Amniotic stem cell (primary cell): ENCODE measurements at places on chromosomes 4 and X.
A peak's percentile ranks its signal among the peaks of the same experiment; 100 is the strongest.

DNA sequence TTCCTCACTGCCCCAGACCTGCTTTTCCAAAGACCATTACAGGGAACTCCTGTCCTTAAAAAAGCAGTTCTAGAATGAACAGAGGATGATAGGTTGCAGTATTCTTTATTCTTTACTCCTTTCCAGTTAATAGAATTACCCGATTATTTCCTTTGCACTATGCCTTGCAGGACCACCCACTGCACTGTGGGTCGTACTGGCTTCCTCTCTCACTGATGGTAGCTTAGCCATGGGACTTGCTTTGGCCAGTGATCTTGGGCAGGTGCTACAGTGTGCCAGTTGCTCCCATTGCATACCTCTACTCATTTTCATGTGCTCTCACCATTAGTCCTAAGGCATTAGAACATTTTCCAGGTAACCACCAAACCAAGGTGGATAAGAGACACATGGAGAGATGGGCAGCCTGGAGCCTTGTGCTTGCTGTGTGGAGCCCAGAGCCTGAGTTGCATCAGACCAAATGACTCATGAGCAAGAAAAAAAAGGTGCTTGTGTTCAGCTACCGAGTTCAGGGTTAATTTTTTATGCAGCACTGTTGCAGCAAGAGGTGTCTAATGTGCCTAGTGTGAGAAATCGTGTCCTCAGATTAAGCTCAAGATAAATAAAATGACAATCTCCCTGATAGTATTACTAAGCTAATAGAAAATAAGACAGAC lies 7.6 kb upstream of the UNC5C start:
- no peak for DNase-seq

GRCh38 chr4:104907074-104907649 lies 239.5 kb upstream of the TET2 start:
- no peak for DNase-seq

DNA sequence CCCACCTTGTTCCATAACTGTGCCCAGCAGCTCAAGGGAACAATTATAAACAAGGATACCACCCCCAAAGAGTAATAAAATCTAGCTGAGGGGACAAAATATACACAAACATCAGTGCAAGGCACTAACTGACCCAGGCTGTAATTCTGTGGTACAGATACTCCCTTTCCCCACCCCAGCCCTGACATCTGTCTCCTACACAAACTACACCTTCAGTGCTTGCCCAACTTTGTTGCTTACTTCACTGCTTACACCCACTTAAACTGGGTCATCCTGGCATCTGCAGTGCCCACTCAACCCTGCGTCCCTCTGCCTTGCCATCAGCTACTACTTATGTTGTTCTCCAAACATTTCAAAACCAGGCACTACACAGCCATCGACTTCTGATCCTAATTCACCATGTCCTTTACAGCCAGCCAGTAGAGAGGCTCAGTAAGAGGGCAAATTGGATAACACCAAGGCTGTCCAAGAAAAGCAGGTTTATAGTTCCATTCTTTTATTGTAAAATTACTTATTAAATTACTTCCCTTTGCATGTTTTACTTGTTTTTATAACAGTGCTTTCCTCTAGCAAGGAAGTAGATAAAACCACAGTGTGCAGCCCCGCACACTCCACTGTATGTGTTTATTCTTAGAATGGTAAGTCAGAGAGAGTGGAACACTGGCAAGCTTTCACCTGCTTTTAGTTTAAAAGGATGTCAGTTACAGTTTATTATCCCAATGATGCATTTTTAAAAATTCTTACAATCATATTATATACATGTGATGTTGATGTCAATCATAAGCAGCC lies 149.6 kb downstream of the INPP4B start:
- DNase-seq, result no peak

GRCh38 chr4:19425146-19425545 lies 826.6 kb upstream of the SLIT2 start:
- DNase-seq, result no peak

GRCh38 chr4:26611885-26612284 lies 28.0 kb downstream of the TBC1D19 start:
- no peak for DNase-seq

DNA sequence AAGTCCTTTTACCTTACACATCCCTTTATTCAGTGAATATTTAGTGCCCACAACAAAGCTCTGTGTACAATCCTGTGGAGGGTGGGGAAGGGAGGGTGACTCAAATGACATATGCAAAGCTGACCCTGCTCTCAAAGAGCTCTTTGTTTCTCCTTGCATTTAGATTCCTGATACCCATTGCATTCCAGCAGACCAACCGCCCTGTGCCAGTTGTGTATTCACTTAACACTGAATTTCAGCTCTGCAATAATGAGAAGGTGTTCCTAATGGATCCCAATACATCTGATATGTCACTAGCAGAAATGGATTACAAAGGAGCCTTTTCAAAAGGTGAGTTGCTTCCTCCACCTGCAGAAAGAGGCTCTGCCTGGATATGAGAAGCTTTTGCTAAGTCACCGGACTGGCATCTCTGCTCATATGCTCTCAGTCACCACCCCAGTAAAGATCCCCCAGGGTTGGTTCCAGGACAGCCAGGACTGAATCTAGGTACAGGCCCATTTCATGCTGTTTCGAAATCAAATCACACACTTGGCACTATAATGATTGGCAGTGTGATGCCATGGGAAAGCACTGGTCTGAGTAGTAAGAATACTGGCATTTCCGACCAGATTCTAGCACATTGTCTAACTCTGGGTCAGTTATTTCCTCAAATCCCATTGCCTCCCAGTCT lies 17.1 kb upstream of the ANXA3 start:
- DNase-seq, result no peak

DNA sequence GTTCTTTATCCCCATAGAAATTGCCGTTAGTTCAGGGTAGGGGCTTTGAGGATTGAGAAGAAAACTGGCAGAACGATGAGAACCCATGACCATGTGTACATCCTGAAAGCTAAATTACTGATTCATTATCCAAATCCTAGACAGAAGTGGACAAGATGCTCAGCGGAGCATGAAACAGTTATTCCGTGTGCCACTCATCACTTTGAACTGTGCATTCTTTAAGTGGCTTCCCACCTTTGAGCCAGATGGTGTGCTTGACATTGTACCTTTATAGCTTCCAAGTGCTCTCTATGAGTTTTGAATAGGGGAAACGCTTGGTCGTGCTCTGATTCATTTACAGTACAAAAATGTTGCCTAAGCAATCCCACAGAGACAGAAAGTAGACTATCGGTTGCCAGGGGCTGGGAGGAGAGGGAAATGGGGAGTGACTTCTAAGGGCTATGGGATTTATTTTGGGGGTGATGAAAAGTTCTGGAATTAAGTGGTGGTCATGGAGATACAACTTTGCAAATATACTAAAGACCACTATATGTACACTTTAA lies 100.0 kb downstream of the DOCK11 start:
- no peak for DNase-seq

GRCh38 chrX:24426921-24427746 lies 38.0 kb upstream of the PDK3 start:
- no peak for DNase-seq

- DNase-seq, result no peak
Measured at GRCh38 chrX:8140986-8141744, 29.9 kb downstream of the VCX2 start.

DNA sequence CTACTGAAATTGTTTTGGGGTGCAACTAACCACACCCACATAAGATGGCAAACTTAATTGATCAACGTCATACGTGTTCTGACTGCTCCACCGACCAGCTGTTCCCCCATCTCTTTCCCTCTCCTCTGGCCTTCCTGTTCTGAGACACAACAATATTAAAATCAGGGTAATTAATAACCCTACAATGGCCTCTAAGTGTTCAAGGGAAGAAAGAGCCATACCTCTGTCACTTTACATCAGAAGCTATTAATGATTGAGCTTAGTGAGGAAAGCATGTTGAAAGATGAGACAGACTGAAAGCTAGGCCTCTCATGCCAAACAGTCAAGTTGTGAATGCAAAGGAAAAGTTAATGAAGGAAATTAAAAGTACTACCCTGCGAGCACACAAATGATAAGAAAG lies 173.9 kb upstream of the FTHL17 start:
- DNase-seq, result no peak

DNA sequence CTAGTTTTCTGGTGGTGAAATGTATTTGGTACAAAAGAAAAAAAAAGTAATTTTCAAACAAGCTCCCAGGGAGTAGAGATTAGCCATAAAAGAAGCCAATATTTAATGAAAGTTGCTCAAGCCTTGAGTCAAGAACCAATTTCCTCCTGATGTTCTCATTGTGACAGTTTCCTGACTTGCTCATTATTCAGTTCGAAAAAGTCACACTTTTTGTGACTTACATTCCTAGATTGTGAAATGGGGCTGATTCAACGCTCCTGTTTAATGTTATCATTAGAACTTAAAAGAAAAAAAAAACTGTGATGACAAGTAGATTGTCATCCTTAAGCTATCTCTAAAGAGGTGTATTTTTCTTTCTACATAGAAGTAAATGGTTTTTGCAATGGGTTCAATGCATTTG lies 122.6 kb upstream of the BMPR1B start:
- no peak for DNase-seq

- no peak for DNase-seq
Measured at GRCh38 chr4:36138220-36138619, 106.1 kb downstream of the ARAP2 start.

- DNase-seq, result no peak
Measured at GRCh38 chr4:86918539-86919072, 16.2 kb upstream of the AFF1 start.

GRCh38 chrX:71283403-71284143 lies at the start of gene NONO:
NONO (plus strand) TSS chrX:71283635; CDS start chrX:71290638, 7,003 bp downstream.
- DNase-seq, result peak; percentile 87

GRCh38 chr4:134865675-134866074 lies 664.1 kb upstream of the PABPC4L start:
- DNase-seq, result no peak

- peak; percentile 13 for DNase-seq
Measured at GRCh38 chr4:82360298-82361177, 13.3 kb downstream of the HNRNPD start.

DNA sequence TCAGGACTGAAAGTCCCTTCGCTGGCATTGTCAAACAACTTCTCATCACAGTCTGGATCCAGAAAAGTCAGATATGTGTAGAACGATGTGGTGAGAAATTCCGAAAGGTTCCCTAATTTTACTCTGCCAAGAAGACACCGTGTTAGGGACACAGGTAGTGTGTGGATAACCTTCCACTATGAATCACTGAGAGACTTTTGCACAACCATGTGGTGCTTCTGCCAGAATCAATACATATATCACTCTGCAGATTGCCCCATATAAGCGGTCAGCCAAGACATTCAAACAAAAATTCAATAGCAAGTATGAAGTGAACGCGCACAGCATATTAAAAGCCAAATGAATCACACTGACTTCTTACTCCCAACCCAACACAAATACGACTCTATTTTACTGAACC lies 63.8 kb downstream of the PHKA2 start:
- no peak for DNase-seq

DNA sequence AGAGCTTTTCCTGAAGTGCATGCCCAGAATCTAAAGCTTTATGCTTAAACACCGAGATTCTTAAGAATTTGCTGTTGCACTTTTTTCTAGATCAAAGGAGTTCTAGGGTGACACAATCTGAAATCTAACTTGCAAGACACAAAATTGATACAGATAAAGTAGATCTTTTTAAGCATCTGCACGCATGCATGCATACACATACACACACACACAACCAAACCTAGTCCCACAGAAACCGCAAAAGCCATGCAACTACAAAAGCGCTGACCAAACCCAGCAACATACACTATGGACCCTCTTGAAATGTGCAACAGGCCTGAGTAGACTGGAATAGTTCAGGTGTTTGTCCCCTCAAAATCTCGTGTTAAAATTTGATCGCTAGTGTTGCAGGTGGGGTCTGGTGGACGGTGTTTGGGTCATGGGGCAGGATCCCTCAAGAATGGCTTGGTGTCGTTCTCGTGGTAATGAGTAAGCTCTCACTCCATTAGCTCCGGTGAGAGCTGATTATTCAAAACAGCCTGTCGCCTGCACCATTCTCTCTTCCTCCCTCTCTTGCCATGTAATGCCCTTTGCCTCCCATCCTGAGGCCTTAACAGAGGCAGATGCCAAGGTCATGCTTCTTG lies 52.7 kb downstream of the IRF2 start:
- DNase-seq, result no peak

- DNase-seq, result no peak
Measured at GRCh38 chr4:151679231-151679630, 81.6 kb downstream of the GATB start.

- DNase-seq, result no peak
Measured at GRCh38 chr4:110615353-110616237, 7.3 kb downstream of the PITX2 start.

GRCh38 chr4:101660607-101661006 lies 129.9 kb upstream of the BANK1 start:
- DNase-seq, result no peak

GRCh38 chr4:113349430-113349829 lies 300.0 kb downstream of the ANK2 start:
- no peak for DNase-seq

- DNase-seq, result no peak
Measured at GRCh38 chr4:625631-626161, 323 bp downstream of the PDE6B start.

GRCh38 chr4:153950100-153950979 lies 161.5 kb upstream of the SFRP2 start:
- DNase-seq, result no peak

GRCh38 chr4:86506591-86506990 lies 87.5 kb upstream of the PTPN13 start:
- no peak for DNase-seq

DNA sequence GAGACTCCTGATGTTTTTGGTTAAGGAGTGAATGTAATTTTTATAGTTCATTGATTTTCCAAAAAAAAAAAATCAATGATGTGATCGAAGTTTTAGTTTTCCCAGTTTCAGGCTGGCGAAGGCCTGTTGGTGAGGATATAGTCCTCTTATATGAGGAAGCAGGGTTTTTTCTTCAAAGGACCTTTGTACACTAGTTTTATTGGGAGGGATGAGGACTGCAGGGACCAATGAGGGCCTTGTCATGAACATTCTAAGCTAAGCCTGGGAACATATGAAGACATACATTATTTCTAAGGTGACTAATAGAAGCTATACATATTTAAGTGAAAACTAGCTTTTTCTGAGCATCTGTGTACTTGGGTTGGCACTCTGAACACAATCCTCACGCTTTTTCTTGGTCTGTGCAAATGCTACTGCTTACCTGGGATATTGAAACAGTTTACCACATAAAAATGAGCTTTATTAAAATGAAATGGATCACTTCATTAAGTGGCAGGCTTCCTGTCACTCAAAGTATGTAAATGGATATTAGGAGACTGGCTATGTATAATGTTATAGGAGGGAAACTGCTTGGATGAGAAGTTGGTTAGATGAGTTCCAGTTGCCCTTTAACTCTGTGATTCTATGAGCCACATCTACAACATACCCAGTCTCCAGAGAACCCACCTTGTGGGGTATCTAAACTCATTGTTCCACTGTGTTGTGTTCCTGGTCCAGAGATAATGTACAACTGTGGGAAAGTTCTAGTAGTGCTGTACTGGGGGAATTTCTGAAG lies 43.5 kb downstream of the SLC4A4 start:
- no peak for DNase-seq
